Kidney capillary endothelial cell (primary cell): ENCODE measurements at places on chromosomes 13 and 19.

DNA sequence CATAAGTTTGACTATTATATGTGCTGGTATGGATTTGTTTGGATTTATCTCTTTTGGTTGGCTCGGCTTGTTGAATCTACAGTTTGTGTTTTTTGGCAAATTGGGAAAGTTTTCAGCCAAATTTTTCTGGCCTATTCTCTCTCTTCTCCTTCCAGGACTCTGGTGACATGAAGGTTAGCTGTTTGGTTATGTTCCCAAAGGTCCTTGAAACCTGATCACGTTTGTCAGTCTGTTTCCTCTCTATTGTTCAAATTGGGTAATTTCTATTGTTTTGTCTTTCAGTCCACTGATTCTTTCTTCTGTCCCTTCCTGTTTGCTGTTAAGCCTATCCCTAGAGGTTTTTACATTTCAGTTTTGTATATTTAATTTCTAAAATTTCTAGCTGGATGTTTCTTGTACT is 81.5 kb upstream of the SHISA2 start:
- DNase-seq: no peak

DNA sequence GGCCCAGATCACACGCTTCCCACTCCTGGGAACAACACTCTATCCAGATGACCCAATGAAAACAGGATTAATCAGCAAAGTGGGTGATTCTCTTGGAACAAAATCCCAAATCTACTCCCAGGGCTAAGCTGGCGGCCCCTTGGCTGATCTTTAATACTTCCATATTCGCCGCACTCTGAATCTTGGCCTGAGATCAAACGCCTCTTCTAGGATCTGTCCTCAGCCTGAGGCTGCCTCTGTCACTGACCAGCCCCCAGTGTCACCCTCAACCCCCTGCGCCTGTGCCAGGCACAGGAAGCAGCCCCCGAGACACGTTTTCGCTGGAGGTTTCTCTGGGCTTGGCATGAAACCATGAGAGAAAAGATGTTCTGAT is 2.4 kb upstream of the CTXN1 start:
- no peak for DNase-seq

DNA sequence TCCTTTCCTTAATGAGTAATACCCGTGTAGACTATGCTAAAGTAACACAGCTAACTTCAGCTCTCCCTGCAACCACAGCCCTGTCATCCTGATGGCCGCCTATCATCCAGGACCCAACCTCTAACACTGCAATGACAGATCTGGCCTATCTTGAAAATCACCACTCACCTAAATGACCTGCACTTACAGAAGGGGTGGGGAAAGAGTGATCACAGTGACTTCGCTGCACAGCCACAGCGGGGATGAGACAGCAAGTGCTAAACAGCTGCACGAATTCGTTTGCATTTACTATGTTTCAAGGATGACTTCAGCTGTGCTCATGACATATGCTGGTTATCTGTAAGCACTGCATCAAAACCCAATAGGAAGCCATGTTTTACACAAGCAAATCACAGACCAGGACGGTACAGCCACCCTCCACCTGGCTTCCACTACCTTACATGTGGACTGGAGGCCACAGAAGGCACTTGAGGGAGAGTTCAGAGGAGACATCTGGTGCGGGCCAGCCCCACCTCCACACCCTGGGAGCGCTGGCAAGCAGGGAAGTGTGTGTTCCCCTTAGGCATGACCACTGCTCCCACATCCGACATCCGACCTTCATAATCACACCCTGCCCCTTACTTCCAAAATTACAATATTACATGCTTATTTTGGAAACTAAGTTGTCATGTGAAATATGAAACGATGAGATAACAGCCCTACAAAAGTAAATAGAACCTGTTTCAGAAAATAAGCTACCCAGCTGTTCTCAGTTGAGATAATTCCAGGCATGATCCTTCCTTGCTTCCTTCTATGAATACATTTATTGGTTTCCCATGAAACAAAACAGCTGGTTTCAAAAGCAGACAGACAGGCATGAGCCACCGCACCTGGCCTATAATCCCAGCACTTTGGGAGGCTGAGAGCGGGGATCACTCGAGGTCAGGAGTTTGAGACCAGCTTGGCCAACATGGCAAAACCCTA is 95.7 kb downstream of the STK24 start:
- DNase-seq: no peak

DNA sequence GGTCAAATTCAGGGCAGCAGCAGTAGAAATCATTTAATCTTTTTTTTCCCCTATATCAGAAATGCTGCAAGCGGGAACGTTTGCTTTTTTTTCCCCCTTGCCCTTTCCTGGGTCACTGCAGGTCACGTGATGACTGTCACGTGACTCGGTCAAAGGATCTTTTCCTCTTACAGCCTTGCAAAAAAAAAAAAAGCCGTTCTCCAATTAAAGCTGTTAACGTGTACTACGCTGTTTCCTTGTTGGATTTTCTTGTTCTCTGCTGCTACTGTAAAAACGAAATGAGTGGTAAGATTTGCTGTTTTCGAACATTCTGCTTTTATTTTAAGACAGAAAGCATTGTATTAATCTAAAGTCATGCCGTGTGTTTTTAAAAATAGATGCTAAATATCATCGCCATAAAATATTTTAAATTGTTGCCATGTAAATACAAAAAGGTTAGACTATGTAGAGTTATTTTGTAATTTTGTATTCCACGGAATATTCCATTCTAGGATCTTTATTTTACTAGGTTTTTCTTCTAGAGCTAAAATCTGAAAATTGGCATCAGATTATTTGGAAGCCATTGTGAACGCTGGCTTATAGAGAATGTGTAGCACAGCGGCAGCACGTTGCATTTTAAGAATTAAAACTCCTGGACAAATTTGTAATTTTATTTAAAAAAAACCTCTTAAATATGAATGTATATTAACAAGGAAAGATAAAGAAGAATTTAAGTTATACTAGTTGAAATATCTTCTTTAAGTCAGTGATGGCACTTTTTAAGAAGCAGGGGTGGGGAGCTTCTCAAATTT is 109.8 kb upstream of the MLNR start:
- DNase-seq: peak; percentile 83

GRCh38 chr19:15200553-15201364 is at the start of gene NOTCH3:
Gene NOTCH3 (minus strand): TSS chr19:15200995. CDS start chr19:15200905, 90 bp downstream.
- DNase-seq: no peak

DNA sequence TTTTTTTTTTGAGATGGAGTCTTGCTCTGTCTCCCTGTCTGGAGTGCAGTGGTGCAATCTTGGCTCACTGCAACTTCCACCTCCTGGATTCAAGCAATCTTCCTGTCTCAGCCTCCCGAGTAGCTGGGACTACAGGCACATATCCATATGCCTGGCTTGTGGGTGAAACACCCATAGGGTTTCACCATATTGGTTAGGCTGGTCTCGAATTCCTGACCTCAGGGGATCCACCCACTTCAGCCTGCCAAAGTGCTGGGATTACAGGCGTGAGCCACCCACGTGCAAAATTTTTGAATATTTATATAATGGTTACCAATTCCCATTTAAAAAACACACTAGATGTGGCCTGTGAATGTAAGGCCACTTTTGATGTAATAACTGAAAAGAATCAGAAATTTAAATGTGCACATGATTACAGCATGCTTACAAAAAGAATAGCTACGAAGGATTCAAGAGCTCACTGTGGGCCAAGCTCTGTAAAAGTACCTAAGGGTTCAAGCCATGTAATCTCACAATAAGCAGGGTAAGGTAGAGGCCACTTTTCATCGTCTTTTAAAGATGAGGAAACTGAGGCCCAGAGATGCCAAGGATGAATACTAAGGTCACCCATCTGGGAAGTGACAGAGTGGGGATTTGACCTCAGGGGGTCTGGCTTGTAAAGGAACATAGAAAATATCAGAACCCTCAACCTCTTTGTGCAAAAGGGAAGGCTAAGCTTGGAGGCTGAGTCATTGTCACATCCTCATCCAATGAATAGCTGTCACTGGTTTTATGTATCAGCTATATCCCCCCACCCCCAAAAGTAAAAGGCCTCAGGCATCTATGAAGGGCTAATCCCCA is 17.8 kb downstream of the TNFSF14 start:
- no peak for DNase-seq

- peak; percentile 89 for DNase-seq
Observed at GRCh38 chr19:3580156-3580934, 4.9 kb upstream of the GIPC3 start.

DNA sequence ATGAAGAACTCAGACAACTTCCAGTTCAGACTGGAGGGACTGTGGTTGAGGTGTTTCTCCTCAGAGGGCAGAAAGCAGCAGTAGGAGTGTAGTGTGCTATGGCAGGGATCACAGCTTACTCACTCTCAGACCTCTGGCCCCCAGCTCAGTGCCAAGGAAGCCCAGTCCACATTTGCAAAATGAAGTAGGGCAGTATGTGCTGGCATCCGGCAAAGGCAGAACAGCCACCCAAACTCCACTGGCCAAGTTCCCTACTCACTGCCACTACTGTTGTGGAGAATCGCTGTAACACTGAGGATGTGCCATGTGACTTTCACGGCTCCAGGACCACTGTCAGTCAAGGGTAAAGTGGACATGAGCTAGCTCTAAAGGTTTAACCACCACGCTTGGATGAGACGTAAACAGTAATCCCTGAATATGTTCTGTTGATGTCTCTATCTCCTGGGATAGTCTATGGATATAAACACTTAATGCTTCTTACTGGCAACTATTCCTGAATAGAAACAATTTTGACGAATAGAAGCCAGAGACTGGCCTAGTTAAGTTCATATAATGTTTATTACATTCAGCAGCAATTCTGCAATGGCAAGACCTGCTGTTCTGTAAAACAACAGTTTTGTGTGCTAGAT is 67.0 kb upstream of the SLC15A1 start:
- DNase-seq: no peak

- DNase-seq: no peak
Observed at GRCh38 chr19:29526730-29527499, 1.1 kb downstream of the VSTM2B start.

DNA sequence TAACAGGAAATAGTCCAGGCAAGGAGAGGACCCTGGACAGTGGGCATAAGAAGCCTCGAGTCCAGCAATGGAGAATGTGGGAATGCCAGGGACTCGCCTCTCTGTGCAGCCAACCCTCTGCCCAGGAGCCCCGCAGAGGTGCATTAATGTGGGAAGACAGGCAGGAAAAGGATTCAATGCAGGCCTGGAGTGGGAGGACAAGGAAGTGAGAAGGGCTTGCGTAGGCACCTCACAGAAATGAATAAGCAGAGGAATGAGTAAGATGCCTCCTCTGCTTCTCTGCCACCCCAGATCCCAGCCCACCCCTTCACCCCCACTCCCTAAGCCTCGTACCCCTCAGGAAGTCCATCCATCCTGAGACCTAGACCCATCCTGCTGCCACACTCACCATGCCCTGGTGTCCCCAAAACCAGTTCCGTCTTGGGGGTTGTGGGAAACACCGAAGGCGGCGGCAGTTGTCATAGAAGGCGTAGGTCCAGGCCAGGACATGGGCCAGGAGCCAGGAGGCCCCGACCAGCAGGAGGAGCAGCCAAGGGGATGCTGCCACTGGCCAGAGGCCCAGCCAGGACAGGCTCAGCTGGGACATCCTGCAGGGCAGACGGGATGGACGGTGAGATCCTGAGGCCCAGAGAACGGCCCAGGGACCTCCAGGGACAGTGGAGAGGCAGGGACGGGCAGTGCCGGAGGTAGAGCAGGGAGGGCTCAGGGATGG is 692 bp downstream of the CYP4F2 start:
- no peak for DNase-seq

GRCh38 chr19:2550431-2551171 is 74.7 kb downstream of the GADD45B start:
- DNase-seq: no peak

DNA sequence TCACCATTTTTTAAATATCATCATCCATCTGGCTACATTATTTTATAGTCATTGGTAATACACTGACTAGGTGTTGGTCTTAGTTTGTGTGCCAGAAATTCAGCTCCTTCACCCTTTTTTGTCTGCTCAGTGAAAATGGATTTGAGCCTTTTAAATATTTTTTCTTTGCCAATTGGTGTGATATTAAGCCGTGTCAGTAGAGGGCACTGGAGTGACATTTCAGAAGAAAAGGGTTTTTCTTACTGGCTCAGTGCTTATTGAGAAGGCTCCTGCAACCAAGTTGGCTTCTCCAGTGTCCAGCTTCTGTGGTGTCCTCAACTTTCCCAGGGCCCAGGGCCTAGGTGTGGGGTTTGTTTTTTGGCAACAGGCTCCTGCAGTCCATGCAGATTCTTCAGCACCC is 546.6 kb downstream of the DACH1 start:
- peak; percentile 34 for DNase-seq

DNA sequence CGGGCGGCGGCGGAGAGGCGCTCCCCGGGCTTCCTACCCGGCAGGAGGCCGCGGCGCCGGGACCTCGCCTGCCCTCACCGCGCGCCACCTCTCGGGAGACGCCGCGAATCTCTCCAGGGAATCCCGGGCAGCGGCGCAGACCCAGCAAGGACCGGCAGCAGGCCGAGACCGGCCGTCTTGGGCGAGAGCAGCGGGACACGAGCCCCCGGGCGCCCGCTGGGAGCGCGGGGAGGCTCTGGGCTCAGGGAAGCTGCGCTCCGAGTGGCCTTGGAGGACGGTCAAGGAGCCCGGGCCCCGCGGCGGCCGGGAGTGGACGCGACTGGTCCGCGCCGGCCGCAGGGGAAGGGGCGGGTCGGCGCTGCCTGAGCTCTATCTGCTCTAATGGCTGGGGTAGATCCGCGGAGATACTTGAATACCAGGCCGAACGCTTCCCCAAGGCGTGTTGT is 14.7 kb downstream of the CDX2 start:
- DNase-seq: no peak

GRCh38 chr13:46982856-46983582 is 86.2 kb upstream of the HTR2A start:
- no peak for DNase-seq

DNA sequence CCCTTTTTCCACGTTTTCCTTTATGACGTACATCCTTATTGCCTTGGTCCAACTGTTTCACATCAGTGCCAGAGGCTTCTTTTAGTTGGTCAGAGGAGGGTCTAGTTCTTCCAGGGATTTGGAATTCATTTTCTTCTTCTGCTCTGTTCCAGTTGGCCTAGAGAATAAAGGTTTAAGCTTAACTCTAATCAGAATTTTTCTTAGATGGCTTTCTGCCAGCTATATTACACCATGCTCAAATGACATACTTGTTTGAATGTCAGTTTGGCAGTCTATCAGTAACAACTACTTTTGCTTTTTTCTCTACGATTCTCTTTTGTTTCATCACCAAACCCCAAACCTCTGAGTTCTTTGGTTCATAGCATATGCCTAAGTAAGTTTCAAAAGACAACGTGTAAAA is 16.8 kb downstream of the SPART start:
- no peak for DNase-seq
